ENCODE measurements at places on chromosomes 2 and 18. TPM values are rescaled to one million over a fixed set of nuclear protein-coding genes. Genes with fewer than 3 reads are reported as not detected.

CDH2 gene
- total RNA-seq: 0.78 TPM

CTIF gene
- 24.4 TPM for total RNA-seq

DNA sequence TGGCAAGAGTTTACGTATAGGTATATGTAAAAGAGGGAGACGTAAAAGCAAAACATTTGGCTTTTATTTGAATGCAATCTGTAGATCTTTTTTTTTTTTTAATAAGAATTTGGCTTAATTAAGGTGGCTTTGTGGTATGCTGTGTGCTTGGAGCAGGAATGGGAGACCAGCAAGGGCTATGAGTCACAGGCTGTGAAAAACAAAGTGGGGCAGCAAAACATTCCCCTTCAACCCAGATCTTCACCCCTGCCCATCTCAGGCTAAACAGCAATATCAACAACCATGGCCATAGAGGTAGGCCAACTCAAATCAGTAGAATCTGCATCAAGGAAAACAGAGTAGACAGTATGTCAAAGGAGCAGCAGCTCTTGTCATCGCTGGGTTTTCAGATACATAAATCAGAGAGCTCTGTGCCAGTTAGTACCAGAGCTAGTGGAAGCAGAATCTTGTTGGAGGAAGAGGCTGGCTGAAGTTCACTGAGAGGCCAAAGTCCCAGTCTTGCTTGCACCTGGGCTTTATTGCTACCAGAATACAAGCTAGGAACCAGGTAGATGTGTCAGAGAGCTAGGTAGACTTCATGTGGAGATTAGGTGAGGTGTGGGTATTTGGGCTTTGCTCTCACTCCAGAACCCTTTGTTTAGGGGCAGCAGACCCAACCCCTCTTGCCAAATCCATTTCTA is 191.5 kb upstream of the FANCL start:
- no peak for DNase-seq

DNA sequence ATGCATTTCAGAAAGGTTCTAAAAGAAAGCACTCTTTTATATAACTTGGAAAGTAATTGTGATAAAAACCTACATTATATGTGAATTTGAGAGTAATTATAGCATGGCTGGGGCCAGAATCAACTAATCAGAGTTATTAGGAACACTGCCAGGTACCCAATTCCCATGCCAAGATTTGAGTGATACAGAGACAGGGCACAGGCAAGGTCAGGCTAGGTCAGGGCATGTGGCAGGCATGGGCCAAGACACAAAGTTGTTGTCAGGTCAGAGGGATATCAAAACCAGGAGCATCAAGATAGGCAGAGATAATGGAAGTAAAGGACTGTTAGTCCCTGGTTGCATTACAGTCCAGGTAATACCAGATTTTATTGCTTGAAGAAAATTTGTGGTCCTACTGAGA is 87.4 kb downstream of the MYO3B start:
- DNase-seq: no peak

DNA sequence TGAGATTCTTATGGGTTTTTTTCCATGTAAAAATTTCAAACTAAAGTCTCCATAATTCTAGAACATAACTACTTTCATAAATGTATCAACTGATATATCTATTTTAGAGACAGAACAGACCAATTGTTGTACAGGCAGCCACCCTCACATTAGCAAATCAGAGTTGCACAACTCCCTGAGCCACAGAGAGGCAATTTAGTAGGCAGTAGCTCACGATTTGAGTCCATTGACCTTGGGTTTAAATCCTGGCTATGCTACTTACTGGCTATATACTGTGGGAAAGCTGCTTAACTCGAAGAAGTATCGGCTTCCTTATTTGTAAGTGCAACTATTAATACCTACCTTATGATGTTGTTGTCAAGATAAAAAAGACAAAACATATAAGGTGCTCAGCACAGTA is 16.2 kb downstream of the MTIF2 start:
- DNase-seq: no peak

DNA sequence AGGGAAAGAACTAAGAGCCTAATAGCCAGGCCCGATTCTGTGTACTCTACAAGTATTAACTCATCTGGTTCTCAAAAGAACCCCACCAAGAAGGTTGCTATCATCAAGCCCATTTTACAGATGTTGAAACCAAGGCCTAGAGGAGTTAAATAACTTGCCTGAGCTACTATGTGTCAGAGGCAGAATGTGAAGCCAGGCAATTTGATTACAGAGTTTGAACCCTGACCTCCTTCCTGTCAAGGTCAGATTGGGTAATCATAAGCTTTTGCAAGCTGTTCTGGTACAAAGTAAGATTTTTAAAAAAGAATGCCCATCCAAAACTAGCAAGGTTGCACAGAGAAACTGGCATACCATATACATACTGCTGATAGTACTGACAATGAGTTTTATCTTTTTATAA is 227.1 kb downstream of the HAUS1 start:
- no peak for DNase-seq

- DNase-seq: no peak
Measured at GRCh38 chr2:45137966-45138695, 128.9 kb upstream of the SIX2 start.

DNA sequence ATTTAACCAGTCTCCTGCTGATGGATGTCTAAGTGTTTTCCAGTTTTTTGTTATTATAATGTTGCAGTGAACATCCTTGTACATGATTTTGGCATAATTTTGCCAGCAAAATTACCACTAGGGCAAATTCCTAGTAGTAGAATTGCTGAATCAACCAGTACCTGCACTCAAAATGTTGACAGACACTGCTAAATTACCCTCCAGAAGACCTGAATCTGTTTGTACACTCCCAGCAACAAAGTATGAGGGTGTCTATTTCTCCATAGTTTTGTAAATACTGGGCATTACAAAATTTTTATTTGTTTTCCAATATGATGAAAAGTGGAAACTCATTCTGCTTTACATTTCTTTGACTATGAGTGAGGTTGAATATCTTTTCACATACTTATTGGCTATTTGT is 11.2 kb upstream of the MAT2A start:
- no peak for DNase-seq

DNA sequence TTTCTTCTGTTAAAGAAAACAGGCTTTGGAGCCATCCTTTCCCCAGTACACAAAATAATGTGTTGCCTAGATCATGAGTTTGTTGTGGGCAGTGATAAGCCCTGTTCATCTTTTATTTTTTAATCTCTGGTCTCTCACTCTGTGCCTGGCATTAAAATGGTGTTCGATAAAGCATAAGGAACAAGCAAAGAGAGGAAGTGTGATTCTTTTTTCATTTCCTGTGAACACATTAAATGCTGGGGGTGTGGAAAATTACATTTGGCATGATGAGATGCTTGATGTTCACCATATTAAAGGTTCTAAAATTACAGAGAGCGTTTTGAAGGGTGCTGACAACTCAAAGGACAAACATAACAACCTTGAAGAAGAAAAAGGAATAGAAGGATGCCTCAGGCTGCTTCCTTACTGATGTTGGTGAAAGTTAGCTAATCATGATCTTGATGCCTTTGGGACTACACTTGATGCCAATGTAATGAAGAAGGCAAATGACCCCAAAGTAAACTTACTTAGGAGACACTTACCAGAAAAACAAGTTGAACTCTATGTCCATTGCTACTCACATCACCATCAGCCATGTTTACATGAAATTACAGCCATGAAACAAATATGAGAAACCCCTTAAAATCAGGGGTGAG is 33.0 kb downstream of the TMEFF2 start:
- DNase-seq: no peak

Data from body of pancreas (tissue), 4 donors.